ENCODE measurements at places on chromosomes 6 and 20.
A peak's percentile ranks its signal among the peaks of the same experiment; 100 is the strongest.

- DNase-seq, result no peak
Measured at GRCh38 chr6:41039060-41039998, at the start of gene UNC5CL. Gene UNC5CL (minus strand): TSS chr6:41039221. CDS start chr6:41035074, 4,147 bp downstream.

GRCh38 chr6:5671601-5672559, 334.8 kb downstream of the NRN1 start:
- DNase-seq, result no peak

DNA sequence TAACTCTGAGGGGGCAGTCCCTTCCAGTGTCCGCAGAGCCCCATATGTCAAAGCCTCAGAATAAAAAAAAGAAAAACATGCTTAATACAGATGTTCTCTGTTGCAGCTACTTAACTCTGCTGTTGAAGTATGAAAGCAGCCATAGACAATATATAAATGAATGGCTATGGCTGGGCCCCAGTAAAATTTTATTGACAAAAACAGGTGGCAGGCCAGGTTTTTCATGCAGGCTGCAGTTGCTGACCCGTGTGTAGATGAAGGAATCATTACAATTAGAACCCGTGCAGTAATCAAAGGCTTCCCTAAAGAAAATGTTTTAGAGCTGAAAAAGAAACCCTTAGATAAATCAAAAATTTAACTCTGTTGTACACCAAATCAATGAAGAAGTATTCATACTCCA, 13.0 kb upstream of the RIN2 start:
- no peak for DNase-seq

DNA sequence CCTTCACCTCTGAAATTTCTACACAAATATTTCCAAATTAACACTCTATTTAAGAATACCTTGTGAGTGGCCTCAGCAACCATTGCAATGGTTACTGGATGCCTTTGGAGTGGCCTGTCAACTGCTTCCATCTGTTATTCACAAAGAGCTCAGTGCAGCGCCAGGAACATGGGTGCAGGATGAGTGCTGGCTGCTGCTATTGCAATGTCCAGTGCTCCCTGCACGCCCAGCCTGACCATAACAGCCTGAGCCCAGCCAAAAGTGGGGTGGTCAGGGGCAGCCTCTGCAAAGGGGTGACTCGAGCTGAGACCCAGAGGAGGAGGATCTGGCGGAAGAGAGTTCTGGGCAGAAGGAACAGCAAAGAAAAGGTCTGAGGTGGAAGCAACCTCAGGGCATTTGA, 18.4 kb downstream of the CASS4 start:
- DNase-seq, result no peak

GRCh38 chr6:99022039-99022609, 74.4 kb upstream of the FBXL4 start:
- DNase-seq, result no peak

GRCh38 chr6:142409794-142410193, 108.0 kb downstream of the ADGRG6 start:
- DNase-seq, result no peak

GRCh38 chr6:45651301-45651700, 273.6 kb upstream of the SUPT3H start:
- no peak for DNase-seq

GRCh38 chr6:87724983-87725811, 23.2 kb upstream of the AKIRIN2 start:
- DNase-seq, result no peak

DNA sequence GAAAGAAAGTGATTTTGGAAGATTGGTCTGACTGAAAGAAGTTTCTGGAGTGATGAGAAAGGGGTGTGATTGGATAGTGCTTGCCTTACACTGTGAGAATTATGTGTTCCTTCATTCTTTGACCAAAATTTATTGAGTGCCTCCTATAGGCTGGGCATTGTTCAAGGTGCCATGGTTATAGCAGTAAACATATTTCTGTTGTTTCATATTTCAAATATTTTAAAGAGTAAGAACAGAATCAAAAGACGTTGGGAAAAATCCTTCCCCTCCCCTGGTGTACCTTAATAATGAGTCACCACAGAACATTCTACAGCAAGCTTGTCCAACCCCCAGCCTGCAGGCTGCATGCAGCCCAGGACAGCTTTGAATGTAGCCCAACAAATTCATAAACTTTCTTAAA, 78.6 kb downstream of the GCLC start:
- DNase-seq, result no peak

DNA sequence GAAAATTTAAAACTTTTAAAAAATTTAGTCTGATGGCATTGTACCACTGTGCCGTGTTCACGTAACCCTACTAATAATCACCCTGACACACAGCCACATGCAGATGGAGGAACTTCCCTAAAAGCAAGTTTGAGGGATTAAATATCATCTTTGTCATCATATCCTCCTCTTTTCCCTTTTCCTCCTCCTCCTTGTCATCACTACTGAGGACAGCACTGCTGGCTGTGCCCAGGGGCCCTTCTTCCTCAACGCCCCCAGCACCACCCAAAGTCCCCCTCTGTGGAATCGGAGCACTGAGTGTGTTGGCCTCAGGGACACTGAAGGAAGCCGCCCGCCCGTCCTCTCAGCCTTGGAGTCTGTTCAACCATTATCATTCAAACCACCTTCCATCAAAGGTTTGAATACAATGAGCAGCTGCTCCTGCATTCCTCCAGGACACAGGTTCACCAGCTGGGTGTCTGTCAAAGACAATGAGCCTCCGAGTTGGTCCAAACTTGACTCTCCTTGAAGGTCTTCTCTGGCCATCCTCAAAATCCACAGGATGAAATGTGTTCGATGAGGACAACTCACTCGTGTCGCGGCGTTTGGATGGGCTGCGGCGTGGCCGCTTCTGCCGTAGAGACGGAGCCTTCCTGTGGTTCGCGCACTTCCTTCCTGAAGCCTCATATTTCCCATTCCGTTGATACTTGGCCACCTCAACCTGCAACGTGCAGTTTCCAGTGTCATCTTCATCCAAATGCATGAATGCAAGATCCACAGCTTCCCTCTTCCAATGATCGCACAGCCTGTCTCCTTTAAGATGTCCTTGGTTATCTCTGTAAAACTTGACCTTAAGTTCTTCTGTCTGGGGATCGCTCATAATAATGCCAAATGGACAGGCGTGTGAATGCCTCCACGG, 23.3 kb downstream of the NQO2 start:
- no peak for DNase-seq

GRCh38 chr20:36745234-36745926, 510 bp downstream of the NDRG3 start:
- DNase-seq, result no peak

- DNase-seq, result no peak
Measured at GRCh38 chr6:111686932-111687266, 81.2 kb upstream of the TRAF3IP2 start.

- no peak for DNase-seq
Measured at GRCh38 chr20:51162015-51162414, 139.1 kb upstream of the KCNG1 start.

DNA sequence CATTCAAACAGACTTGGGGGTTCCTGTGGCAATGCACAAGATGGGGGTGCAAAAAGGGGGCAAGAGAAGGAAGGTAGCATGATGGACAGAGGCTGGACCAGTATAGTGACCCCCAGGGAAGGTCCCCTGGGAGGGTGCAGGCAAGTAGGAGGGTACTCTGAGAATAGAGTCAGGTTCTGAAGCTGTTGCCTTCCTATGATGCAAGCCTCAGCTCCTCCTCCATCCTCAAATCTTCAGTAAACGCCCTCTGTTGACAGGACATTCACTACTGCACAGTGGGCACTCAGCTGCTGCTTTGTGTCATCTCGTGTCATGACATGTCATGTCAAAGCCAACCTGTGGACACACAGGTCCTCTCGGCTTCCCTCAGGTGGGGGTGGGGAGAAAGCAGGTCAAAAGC, 5.8 kb upstream of the SDCBP2 start:
- DNase-seq, result no peak

DNA sequence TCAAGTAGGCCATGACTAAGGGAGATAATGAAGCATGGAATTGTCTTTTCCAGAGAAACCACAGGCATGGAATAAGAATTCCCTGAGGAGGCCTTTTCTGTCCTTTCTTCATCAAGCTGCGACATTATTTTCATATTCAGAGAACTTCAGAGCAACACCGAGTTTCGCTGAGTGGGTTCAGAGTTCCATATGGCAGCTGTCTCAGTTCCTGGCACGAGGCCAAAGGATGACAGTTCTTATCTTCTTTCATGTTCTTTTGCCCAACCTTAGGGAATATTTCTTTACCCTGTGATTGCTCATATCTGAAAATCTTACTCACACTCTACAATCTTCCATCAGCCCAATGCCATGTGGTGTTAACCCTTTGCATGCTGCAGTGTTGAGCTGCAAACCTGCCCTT, 135.3 kb upstream of the BMP2 start:
- no peak for DNase-seq

- DNase-seq, result no peak
Measured at GRCh38 chr6:25332655-25333071, 53.5 kb downstream of the CARMIL1 start.

DNA sequence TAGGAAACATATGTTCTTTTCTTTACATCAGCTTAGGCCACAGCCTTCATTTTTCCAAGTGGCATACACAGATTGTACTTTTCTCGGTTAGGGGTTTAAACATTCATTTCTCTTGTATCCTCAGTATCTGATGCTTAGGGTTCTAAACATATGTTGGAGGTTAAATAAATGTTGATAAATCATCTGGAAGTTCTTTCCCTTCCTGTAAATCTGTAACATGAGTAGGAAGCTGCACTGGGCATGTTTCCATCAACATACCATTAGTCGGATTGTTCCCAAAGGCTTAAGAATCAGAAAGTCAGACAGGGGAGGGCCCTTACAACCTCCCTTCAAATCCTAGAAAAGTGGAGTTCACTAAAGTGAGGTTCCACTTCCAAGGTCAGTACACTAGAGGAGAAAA, 54.8 kb upstream of the BCLAF1 start:
- no peak for DNase-seq

DNA sequence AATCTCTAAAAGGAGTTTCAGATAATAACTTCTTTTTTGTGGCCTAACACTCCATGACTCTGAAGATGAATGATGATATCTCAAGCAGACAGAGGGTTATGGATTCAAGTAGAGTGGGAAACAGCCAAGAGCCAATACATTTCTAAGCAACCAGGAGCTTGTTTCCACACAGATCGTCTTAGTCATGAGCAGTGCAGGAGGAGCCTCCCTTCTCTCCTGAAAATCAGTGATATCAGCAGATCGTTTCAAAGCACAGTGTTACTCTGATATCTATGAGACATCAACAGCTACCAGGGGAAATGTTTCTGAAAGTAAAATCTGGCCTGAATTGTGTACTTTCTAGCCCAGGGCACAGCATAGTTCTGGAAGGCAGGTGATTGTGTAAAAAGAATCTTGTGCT, 11.5 kb downstream of the ADGRG6 start:
- no peak for DNase-seq

DNA sequence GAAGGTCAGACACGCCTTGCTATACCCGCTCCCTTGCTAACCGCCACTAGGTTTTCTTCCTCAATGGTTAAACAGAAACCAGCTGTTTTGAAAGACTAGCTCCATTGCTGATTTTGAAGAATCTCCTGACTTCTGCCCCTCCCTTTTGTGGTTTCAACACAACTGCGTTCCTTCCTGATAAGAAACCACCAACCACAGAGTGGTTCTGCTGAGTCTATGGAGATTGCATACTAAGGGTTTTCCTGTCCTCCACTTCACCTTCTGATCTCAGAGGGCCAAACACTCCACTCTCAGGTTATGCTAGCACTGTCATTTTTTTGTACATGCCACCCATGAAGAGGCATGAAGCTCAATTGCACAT, 207.9 kb downstream of the MYLK4 start:
- peak; percentile 46 for DNase-seq

GRCh38 chr20:40689943-40690835, 1.2 kb upstream of the MAFB start:
- DNase-seq, result peak; percentile 66

DNA sequence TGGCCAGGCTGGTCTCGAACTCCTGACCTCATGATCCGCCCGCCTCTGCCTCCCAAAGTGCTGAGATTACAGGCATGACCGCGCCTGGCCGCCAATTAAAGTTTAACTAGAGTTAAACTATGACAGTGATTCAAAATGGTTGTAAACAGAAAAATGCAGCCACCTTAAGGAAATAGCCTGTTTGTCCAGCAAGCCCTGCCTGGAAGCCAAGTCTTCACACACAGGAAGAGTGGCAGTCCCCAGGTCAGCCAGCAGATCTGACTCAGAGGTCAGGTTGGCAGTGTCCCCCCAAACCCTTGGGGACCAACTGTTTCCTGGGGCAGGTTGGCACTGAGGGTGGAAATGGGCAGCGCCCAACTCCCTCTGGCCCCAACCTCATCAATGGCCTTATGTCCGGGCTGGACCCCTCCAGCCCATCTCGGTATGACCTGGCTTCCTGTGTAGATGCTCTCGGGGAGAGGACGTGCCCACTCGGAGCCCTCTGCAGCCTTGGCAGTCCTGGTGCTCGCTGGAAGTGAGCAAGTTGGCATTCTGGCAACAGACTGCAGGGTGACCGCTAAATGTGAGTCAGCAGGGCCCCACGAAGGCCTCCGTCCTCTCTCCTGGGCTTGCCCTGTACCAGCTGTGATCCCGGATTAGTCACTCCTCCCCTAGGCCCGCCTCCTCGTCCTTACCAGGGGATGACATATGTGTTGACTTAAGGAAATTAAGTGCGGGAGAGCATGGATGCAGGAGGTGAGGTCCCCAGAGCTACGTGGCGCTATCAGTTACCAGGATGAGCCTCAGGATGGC, 9.7 kb upstream of the HSP90AB1 start:
- peak; percentile 55 for DNase-seq

GRCh38 chr20:25276533-25277050, 28.7 kb downstream of the PYGB start:
- DNase-seq, result no peak

DNA sequence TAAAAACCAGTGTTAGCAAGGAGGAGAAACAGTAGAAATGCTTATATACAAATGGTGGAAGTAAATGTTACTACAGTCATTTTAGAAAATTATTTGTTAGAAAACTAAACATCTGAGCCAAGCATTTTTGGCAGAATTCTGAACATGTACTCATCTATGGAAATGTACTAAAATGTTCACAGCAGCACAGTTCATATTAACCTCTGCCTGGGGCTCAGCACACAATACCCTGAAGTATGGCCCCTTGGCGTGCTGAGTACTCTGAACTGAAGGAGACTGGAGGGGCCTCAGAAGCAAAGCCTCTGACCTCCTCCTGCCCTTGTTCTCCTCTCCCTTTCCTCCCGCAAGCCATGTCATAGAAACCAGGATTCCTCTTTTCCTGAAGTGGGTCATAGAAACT, 66.2 kb upstream of the RALGAPA2 start:
- no peak for DNase-seq

- no peak for DNase-seq
Measured at GRCh38 chr6:57002197-57002596, 44.3 kb upstream of the KIAA1586 start.
